Hair follicle dermal papilla cell (primary cell): ENCODE measurements at places on chromosomes 11 and 22. TPM values are rescaled to one million over a fixed set of nuclear protein-coding genes. Genes with fewer than 3 reads are reported as not detected.

The KDM4E gene
- total RNA-seq = not detected in 2 replicates

The TSKU gene
- total RNA-seq = 39.7 and 41.1 TPM in 2 replicates

The KCNQ1 gene
- not detected in 2 replicates for total RNA-seq

The RNF214 gene
- total RNA-seq = 13.8 and 16.2 TPM in 2 replicates

The CASP4 gene
- total RNA-seq = 84.2 and 94.1 TPM in 2 replicates

The PIK3IP1 gene
- total RNA-seq = 16.2 and 22.2 TPM in 2 replicates

The OR52I1 gene
- total RNA-seq = not detected in 2 replicates

The ST14 gene
- total RNA-seq = 0.16 and 0.49 TPM in 2 replicates

The PTPRCAP gene
- 0.32 TPM in 1 of 2 replicates, not detected in the other for total RNA-seq

The ISX gene
- total RNA-seq = not detected in 2 replicates
